ENCODE measurements at places on chromosomes 2 and 18. TPM values are rescaled to one million over a fixed set of nuclear protein-coding genes. Genes with fewer than 3 reads are reported as not detected.

DNA sequence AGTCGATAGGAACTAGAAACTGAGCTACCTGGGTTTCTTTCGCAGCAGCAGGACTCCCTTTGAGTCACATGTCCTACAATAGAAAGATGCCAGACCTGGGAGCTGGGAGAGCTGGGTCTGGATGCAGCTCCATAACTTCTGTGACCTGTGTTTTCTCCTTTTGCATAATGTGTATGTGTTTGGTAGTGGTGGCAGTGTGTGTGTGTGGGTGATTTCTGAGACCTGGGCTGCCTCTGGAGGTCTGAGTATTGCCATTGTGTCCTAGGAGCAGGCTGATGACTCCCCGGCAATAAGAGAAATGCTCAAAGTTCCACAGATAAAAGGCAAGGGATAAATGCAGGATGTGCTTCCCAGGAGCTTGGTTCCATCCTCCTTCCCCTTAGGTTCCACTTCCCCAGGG, 6.4 kb downstream of the WNT10A start:
- no peak for DNase-seq

- no peak for DNase-seq
Measured at GRCh38 chr2:232323328-232323650, 55.3 kb upstream of the ALPP start.

GRCh38 chr2:176734868-176735267, 465.6 kb downstream of the MTX2 start:
- DNase-seq: no peak

GRCh38 chr2:222434204-222434603, 9.9 kb downstream of the SGPP2 start:
- no peak for DNase-seq

GRCh38 chr18:7876354-7877104, 309.4 kb downstream of the PTPRM start:
- DNase-seq: no peak

DNA sequence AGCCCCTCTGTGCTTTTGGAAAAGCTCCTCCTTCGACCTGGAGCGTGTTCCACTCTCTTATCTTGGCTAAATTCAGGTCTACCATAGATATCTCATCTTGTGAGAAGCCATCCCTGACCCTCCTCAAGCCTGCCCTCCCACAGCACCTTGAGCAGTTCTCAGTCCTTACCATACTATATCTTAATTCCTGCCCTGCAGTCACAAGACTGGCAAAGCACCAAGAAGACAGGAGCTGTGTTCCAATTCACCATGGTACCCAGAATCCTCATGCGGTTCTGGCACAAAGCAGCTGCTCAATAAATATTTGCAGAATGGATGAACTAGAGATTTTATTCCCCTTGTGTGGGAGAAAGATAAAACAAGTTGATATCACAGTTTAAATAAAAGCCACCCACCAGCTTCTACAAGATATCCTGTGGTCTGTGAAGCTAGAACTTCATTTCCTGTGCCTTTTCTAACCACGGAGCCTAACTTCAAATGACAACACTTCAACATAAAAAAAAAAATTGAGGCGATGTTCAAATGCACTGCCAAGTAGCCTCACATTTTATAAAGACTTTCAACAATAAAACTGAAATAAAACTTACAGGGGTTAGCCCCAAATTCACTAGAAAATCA, 19.5 kb downstream of the MARCHF4 start:
- DNase-seq: no peak

DNA sequence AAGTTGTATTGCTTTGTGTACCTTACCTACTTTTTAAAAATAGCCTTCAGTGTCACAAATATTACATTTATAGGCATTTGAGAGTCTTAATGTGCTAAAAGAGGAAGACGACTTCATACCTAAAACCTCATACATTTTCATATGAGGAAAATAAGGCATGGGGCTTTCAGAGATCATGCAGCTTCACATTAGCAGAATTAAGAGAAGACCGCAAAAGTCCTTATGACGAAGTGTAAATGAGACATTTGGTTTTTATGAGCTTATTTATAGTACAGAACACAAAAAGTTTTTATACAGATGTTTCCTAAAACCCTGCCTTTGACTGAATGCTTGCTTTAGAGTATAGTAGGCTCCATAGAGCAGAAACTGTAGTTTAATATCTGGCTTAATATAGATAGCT, 10.1 kb upstream of the CCDC138 start:
- DNase-seq: no peak

GRCh38 chr18:36623681-36624190, 205.1 kb downstream of the TPGS2 start:
- no peak for DNase-seq

DNA sequence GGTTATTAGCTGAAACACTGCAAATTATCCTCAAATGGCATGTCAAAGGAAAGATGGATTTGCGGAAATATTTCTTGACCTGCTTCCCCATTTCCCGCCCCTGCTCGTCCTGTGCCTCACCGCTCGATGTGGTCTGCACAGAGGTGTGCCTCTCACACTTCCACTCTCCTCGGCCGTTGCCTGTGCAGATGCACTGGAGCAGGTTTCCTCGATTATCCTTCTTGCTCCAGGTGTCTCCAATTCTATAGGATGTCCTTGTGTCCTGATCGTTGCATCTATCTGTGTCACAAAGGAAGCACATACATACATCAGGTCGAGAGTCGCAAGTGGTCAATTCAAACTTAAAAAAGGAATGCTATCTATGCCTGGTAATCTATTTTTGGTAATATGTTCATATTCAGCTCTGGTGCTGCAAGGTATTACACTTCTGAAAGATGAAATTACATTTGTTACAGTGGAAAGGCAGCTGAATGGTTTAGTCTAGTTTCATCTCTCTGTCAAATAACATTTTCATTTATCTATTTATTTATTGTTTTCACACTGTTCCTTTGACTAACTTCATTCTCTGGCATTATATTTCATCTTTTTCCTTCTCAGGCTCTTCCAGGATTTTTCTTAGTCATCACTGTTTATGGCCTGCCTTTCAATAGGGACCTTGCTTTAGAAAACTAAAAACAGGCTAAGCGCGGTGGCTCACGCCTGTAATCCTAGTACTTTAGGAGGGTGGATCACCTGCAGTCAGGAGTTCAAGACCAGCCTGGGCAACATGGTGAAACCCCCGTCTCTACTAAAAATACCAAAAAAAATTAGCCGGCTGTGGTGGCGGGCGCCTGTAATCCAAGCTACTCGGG, 7.6 kb downstream of the FN1 start:
- no peak for DNase-seq

Gene MYOM1
- 3.2 TPM for total RNA-seq

- DNase-seq: no peak
Measured at GRCh38 chr18:46360102-46360699, 256.0 kb downstream of the HAUS1 start.

Gene UGT1A5
- not detected for total RNA-seq

DNA sequence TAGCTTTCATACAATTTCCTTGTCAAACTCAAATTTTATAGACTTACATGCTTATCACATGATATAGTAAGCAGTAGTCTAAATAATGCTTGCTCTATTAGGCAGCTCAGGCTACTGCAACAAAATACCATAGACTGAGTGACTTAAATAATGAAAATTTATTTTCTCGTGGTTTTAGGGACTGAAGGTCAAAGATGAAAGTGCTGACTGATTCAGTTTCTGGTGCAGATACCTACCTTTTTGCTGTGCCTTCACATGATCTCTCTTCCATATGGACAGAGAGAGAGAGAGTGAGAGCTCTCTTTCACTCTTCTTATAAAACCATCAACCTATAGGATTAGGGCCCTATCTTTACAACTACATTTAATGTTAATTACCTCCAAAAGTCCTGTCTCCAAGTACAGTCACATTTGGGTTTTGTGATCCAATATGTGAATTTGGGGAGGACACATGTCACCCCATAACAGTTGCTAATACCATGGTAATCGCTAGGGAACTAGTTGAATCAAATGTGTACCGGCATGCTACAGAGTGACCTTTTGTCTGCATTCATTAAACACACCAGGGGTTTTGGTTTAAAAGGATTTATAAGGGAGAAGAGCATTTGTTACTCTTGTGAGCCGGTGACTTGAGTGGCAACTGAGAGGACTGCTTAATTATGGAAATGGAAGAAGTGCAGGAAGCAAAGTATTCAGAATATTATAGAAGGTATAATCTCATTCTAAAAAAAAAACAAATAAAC, 723.4 kb upstream of the LRRTM4 start:
- DNase-seq: no peak
